ENCODE measurements at places on chromosomes 1 and 21.

- DNase-seq, result no peak
These were observed 38.0 kb downstream of the SAMD13 start for GRCh38 chr1:84339503-84339902.

GRCh38 chr1:89630048-89630447 lies 2.9 kb upstream of the LRRC8C start:
- DNase-seq, result no peak

GRCh38 chr1:190102757-190103326 lies 374.8 kb downstream of the BRINP3 start:
- no peak for DNase-seq

- no peak for DNase-seq
These were observed 1.8 kb downstream of the EYA3 start for GRCh38 chr1:28086651-28087050.

DNA sequence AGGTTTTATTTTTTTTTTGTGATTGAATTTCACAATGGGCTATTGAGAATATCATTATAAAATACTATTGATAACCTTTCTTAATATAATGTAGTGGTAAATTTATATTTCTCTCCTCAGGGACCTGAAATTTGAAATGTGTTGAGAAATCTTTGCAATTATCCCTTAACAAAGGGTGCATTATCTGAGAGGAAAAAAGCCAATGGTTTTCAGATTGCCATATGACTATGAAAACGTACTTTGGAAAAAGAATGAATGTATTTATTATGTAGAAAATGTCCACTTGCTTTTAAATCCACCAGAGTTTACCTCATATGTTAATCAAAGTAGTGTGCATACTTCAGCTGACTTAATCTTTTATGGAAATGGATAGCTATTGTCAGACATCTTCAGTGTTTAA lies 441.1 kb downstream of the AMY1C start:
- DNase-seq, result no peak

DNA sequence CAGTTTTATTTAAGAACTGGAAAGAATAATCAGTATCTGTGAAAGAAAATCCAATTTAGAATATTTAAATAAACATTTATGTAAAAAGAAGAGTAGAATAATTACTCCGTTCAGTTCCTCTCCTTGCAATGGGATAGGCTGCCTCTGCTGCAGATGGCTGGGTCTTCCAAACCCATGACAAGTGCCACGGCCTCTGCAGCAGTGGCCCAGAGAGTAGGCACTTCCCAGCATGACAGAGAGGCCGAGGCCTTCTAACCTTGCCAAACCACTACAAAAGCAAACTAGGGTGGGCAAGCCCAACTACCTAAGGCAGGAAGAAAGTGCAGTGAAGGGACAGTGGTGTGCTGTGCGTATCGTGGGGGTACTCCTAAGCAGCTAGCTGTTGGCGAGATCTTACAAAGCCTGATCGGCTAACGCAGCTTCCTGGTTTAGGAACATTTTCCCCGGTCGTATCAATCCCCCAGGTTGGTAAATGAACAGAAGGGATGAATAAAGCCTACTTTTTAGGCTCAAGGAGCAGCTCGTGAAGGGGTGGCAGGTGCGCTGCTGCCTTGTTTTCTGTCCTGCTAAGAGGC lies 14.5 kb downstream of the ICMT start:
- DNase-seq, result no peak

DNA sequence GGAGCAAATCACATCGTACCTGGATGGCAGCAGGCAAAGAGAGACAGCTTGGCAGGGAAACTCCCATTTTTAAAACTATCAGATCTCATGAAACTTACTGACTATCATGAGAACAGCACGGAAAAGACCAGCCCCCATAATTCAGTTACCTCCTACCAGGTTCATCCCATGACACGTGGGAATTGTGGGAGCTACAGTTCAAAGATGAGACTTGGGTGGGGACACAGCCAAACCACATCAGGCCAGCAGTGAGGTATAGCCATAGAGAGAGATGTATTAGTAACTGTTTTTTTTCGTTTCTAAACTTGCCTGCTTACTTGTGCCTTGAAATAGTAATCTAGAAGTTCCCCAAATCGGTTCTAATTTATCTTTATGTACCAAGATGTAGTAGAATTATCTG lies 48.9 kb downstream of the AK4 start:
- no peak for DNase-seq

GRCh38 chr21:34540206-34540605 lies 28.2 kb upstream of the KCNE1 start:
- DNase-seq, result no peak

- DNase-seq, result no peak
These were observed 14.8 kb downstream of the LYST start for GRCh38 chr1:235851939-235852338.

GRCh38 chr1:190259424-190259823 lies 218.2 kb downstream of the BRINP3 start:
- DNase-seq, result no peak

DNA sequence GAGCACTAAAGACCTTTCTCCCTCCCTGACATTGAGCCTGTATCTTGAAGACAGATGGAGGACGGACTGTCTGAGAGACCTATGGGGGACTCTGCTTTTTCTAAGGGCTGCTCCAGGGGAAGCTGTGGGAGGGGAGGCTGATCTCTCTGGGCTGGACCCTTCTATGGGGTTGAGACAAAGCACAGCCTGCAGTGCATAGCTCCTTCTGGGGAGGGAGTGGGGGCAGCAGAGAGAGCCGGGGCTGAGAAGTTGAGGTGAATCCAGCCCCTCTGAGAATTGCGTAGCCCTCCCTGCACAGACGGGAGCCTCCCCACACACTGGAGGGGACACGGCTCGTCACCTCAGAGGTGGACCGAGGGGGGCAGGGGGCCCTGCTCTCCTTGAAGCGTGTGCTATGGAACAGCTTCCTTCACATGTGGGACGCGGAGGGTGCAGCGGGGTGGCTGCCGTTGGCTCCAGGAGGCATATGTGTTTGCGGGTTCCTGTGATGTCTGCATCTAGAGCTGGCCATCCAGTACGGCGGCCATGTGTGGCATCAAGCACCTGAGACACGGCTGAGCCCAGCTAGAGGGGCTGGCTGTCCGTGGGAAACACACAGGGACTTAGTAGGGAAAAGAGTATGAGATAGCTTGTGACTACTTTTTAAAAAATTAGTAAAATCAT lies 299.1 kb downstream of the CAMTA1 start:
- DNase-seq, result no peak
